ENCODE measurements at places on chromosomes 11 and 22. TPM values are rescaled to one million over a fixed set of nuclear protein-coding genes. Genes with fewer than 3 reads are reported as not detected.
A peak's percentile ranks its signal among the peaks of the same experiment; 100 is the strongest.

GRCh38 chr11:12148882-12149281, 38.5 kb downstream of the MICAL2 start:
- DNase-seq, result no peak

- DNase-seq, result peak; percentile 56
These were observed 21.2 kb downstream of the PLAAT3 start for GRCh38 chr11:63592975-63593395.

GRCh38 chr11:1295591-1295990, 13.8 kb downstream of the TOLLIP start:
- no peak for DNase-seq

- DNase-seq, result no peak
These were observed 41.9 kb upstream of the PPP6R3 start for GRCh38 chr11:68418648-68419047.

- DNase-seq, result peak; percentile 99
These were observed at the start of gene ZNHIT2 for GRCh38 chr11:65117206-65118096. Gene ZNHIT2, minus strand, starts transcription at chr11:65117701. Its CDS starts 48 bp downstream, at chr11:65117653.

DNA sequence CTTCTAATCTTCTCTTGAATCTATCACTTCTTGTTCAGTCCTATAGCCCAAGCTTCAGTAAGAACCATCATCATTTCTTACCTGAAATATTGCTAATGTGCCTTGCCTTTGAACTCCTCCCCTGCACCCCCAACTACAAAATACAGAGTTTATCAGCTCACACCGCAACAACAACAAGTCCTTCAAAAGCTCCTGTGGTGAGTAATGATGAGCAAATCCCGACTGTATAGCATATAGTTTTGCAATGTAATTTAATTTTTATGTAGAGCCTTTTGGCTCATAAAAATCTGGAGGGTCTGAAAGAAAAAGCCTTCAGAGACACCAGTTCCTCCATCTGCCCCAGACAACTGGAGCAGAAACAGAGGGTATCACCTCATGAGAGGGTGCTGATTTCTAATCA, 124.7 kb downstream of the ARHGAP32 start:
- DNase-seq, result no peak

GRCh38 chr11:46306296-46306853, 28.9 kb downstream of the CREB3L1 start:
- DNase-seq, result peak; percentile 62

DNA sequence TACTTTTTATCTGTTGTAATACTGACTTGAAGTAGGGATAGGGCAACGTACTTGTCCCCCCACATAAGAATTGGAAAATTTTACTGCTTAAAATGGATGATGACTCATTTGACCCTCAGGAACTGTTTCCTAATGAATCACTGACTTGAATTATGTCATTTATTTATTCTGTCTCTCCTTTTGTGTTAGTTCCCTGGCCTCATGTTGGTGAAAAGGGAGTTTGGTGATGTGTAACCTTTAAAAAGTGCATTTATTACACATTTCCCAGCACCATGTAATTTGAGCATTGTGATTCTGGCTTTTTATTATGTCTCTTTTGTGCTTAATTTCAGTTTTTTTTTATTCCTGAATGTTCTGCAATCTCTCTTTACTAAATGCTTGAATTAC, 20.3 kb upstream of the PGM2L1 start:
- DNase-seq, result peak; percentile 83

GRCh38 chr11:19225123-19225522, 15.6 kb downstream of the E2F8 start:
- DNase-seq, result no peak

The LARGE2 gene
- total RNA-seq, result not detected

The UBQLNL gene
- total RNA-seq, result 0.32 TPM

The LAMTOR1 gene
- total RNA-seq, result 122 TPM
